ENCODE measurements at places on chromosomes 2 and 18.

GRCh38 chr2:44804406-44805265 lies 136.9 kb upstream of the SIX3 start:
- DNase-seq, result no peak

GRCh38 chr2:158955842-158956365 lies 12.5 kb upstream of the TANC1 start:
- no peak for DNase-seq

DNA sequence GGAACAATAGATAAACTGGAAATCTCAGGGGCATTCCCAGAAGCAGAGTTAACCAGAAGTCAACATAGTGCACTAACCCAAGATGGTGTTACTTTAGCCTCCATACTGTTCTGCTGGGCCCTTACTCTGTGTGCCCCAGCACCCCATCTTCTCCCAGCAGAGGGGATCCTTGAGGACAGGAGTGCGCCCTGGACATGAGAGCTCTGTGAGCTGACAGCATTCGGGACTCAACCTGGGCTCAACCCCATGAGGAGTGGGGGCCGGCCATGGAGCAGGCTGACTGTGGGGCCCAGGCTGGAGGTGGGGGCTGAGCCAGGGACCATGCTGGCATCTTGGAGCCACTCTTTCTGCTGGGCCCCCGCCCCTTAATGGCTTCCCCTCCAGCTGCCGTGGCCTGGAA lies 156.3 kb upstream of the HS6ST1 start:
- no peak for DNase-seq

GRCh38 chr2:130351711-130352110 lies 4.1 kb upstream of the PTPN18 start:
- DNase-seq, result no peak

GRCh38 chr2:167543721-167544120 lies 655.4 kb downstream of the XIRP2 start:
- no peak for DNase-seq

GRCh38 chr2:73972846-73973245 lies 11.9 kb upstream of the TET3 start:
- DNase-seq, result no peak

DNA sequence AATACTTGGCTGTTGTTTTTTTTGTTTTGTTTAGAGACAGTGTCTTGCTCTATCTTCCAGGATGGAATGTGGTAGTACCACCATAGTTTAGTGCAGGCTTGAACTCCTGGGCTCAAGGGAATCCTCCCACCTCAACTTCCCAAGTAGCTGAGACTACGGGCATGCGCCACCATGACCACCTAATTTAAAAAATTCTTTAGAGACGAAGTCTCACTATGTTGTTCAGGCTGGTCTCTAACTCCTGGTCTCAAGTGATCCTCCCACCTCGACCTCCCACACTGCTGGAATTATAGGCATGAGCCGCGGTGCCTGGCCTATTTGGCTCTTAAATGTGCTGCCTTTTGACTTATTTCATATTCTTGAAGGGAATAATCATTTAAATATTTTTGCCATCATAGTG lies 60.1 kb downstream of the PTPN4 start:
- DNase-seq, result no peak

- DNase-seq, result no peak
Measured at GRCh38 chr2:40173276-40173675, 278.6 kb downstream of the SLC8A1 start.

DNA sequence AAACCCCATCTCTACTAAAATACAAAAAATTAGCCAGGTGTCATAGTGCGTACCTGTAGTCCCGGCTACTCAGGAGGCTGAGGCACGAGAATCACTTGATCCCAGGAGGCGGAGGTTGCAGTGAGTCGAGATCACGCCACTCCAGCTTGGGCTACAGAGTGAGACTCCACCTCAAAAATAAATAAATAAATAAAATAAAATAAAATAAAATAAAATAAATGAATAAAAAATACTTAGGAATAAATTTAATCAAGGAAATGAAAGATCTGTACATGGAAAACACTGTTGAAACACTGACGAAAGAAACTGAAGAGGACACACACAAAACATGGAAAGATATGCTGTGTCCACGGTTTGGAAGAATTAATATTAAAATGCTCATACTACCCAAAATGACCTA lies 56.5 kb upstream of the ASPRV1 start:
- no peak for DNase-seq

- DNase-seq, result no peak
Measured at GRCh38 chr2:121480826-121481225, 49.9 kb upstream of the RNU4ATAC start.

GRCh38 chr2:227450311-227450841 lies 21.6 kb upstream of the AGFG1 start:
- DNase-seq, result no peak

- no peak for DNase-seq
Measured at GRCh38 chr2:31937741-31938140, 73.1 kb downstream of the MEMO1 start.

GRCh38 chr18:49910986-49911385 lies 97.7 kb upstream of the ACAA2 start:
- no peak for DNase-seq

DNA sequence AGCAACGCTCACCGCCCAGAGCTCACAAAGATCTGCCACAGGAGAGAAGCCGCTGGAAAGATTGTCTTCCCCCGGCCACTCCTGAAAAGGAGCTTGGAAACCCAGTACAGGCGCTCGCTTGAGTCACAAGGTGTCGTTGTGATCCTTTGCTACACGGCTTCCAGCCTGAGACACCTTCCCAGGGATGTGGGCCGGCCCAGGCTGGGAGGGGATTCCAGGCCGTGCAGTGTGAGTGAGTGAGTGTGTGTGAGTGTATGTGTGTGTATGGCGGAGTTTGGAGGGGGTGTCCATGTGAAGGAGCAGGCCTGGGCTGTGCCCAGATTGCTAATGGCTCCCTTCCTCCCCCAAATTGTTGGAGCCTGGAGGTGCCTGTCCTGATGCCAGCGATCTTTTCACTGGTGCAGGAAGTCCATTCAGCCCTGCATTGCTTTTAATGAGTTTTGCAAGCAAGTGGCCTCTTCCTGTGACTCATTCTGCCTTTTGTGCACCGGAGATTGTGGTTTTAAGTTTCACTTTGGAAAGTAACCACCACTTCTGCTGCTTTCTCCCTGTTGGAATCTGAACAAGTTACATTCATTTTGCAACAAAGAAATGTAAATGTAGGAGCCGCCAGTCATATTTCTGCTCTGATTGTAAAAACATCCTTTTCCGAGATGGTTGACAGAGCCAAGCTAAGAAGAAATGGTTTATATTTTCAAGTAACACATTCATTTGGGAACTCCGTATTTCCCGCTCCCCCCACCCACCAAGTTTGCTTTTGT lies 83.7 kb downstream of the LPIN1 start:
- DNase-seq, result peak; percentile 25

DNA sequence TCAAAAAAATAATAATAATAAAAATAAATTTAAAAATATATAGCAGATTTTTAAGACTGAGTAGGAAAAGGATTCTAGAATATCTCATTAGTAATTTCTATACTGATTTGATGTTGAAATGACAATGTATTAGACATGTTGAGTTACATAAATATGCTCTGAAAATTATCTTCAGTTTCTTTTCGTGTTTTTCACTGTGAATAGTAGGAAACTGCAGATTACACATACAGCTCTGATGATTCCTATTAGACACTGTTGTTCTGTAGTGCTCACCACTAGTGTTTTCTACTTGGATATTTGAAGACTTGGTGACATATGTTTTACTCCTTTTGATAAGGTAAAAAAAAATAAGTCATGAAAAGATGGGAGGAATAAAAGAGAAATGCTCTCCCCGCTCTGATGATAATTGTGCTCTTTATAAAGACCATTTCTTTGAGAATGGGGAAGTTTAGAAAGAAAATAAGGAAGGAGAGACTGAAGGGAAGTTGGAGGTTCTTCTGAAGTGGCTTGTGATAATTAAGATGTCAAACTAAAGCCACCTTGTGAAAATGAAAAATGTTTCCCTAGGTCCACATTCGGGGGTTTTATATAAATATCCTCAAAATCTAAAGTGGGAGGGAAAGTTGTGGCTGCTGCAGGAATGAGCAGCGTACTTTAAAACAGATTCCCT lies 52.9 kb downstream of the SLC9A2 start:
- DNase-seq, result no peak

DNA sequence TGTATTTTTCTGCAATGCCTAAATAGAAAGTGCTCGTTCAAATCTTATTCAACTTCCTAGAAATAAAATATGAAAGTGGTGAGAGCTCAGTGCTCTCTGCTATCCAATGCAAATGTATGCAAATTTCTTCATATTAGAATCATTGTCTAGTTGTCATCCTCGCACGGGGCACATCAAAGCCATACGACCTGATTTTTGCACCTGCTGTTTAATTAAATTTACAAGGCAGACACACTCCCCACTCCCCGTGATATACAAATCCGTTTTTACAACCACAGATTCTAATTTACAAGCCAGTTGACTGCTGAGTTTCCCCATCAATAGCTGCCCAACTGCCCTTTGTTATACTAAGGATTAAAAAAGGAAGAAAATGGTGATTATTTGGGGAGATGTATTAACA lies 284.6 kb downstream of the RNF144A start:
- DNase-seq, result no peak

GRCh38 chr2:204737296-204737695 lies 192.0 kb downstream of the PARD3B start:
- DNase-seq, result no peak

- DNase-seq, result no peak
Measured at GRCh38 chr2:133026536-133027177, 356.7 kb upstream of the LYPD1 start.

GRCh38 chr2:219010162-219010756 lies 17.0 kb upstream of the CRYBA2 start:
- peak; percentile 12 for DNase-seq

DNA sequence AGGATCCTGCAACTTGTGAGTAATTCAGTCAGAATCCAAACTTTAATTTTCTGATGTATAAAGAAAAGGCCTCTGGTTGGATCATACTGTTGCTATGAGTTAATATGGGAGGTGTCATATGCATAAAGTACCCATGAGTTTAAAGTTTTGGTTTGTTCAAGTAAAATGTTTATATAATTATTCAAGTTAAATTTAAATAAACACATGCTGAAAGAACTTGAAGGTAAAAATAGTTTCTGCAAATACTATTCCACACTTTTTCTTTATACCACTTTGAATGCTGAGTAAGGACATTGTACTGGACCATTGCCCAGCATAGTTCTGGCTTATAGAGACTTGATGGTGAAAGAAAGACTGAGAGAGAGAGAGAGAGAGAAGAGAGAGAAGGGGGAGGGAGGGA lies 30.7 kb downstream of the PKP4 start:
- DNase-seq, result no peak

- DNase-seq, result no peak
Measured at GRCh38 chr2:104788742-104789455, 65.0 kb upstream of the POU3F3 start.
